Fibroblast of skin of right biceps (primary cell): ENCODE measurements at places on chromosomes 7 and 10.

DNA sequence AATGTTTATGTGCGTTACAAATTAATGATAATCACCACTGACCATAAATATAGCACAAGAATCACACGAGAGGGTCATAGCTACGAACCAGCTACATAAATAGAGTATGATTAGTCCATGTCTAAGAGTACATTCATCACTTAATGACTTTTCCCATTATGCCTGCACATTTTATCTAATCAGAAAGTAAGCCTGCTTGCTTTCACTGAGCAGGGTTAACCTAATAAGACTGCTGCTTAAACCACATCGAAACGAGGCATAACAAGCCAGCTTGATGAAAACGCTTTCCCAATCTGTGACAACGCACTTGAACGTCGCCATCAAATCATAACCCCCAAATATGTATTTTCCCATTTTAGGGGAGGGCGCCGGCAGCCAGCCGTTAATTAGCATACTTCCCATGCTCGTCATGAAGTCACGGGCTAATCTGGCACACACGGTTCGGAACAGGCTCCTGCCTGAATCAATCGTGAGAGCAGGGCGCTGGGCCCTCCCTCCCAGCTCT, 71.5 kb downstream of the EBF3 start:
- DNase-seq: no peak

- peak; percentile 66 for DNase-seq
Measured at GRCh38 chr7:91519241-91520158, 255.3 kb downstream of the FZD1 start.

DNA sequence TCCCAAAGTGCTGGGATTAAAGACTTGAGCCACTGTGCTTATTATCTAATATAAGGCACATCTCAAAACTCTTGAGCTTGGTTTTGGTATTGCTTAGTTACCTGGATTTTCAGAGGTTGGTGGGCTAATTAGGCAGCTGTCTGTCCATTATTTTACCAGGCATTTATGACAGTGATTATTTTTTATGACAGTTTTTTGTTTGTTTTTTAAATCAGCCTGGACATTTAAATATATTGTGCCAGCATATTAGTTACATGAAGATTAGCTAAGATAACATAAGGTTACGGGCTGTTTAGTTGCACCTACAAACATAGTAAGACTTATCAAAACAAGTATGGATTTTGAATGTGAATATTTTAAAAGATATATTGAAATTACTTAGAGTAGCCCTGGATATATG, 2.6 kb upstream of the ZRANB1 start:
- no peak for DNase-seq

DNA sequence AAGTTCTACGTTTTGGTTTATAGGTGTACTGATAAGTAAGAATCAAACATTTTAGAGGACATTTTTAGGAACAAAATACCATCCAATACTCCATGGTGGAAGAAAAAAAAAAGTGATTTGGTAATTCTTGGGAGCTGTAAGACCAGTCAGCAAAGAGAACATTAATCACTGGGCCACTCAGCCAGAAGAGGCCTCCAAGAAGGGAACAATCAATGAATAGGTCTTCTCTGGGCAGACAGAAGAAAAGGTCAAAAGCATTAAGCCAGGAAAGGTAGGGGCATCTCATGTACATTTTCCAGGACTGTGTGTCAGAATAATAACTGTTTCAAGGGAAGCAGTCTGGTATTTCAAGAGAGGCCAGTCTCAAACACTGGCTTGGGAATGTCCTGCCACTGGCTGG, 190.4 kb upstream of the AGK start:
- no peak for DNase-seq

- DNase-seq: no peak
Measured at GRCh38 chr7:55549457-55549856, 22.8 kb downstream of the VOPP1 start.

- DNase-seq: no peak
Measured at GRCh38 chr7:84780158-84781124, 406.4 kb downstream of the SEMA3D start.

- DNase-seq: no peak
Measured at GRCh38 chr7:36283181-36283580, 106.5 kb upstream of the ANLN start.

DNA sequence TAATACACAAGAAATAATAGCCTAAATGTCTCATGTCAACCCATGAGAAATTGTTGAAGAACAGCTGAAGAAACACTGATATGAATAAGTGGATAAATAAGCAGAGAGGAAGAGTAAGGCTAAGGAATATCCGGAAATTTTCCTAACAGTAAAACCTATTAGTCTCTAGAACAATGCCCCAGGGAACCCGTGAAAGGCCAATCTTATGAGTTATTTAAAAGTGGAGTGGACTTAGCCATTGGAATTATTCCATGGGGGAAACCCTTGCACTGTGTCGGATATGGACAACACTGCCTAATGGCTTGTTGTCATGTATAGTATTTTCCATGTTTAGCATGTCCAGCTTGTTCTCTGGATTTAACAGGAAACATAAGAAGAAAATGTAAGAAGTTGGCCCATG, 217.2 kb upstream of the PLXNA4 start:
- DNase-seq: no peak

DNA sequence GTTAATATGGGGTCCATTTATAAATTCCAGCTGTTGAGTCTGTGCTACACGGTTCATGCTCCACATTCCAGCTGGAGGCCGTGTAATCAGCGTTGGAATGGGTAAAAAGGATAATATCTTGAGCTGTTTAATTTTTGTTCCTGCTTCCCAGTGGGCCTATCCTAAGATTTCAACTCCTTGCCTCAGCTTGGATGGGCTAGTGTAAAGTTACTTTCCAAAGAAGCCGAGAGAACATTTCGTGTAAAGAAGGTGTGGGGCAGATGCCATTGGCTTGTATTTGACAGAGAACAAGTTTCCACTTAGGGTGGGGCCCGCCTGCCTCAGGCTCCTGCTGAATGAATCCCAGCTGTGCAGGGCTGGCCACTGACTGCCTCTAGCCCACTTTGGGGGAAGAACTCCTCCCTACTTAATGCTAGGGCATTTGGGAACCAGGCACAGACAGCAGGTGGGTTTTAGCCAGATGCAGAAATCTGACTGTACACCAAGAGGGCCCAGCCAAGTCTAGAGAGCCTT, 125.9 kb upstream of the LYZL2 start:
- DNase-seq: peak; percentile 53

GRCh38 chr7:1446620-1447032, 12.6 kb downstream of the MICALL2 start:
- DNase-seq: no peak

GRCh38 chr10:68900427-68901104, 549 bp upstream of the DDX50 start:
- no peak for DNase-seq

GRCh38 chr10:88507826-88508453, 75.2 kb downstream of the RNLS start:
- DNase-seq: no peak

- DNase-seq: no peak
Measured at GRCh38 chr10:70779088-70779487, 6.1 kb downstream of the TBATA start.

DNA sequence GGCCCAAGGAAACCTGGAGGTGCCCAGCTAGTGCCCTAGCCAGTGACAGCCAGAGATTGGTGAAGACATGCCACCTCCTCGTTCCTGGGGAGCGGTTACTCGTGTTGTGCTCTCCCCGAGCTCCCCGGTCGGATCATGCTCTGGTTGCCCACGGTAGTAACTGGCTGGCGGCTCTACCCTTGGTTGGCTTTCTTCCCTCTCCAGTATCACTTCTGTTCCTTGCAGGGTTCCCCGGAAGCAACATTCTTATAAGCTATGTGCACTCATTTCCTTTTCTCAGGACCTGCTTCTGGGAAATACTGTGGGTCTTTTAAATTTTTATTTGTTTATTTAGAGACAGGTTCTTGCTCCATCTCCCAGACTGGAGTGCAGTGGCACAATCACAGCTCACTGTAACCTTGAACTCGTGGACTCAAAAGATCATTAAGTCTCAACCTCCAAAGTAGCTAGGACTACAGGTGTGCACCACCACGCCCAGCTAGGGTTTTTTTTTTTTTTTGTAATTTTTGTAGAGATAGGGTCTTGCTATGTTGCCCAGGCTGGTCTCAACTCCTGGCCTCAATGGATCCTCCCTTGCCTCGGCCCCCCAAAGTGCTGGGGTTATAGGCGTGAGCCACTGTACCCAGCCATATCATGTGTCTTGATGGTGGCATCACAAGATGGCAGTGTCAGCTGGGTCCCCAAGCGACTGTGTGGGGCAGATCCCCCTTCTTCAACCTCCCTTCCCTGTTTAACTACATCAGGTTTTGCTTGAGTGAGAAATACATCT, 6.9 kb upstream of the CALHM1 start:
- no peak for DNase-seq

DNA sequence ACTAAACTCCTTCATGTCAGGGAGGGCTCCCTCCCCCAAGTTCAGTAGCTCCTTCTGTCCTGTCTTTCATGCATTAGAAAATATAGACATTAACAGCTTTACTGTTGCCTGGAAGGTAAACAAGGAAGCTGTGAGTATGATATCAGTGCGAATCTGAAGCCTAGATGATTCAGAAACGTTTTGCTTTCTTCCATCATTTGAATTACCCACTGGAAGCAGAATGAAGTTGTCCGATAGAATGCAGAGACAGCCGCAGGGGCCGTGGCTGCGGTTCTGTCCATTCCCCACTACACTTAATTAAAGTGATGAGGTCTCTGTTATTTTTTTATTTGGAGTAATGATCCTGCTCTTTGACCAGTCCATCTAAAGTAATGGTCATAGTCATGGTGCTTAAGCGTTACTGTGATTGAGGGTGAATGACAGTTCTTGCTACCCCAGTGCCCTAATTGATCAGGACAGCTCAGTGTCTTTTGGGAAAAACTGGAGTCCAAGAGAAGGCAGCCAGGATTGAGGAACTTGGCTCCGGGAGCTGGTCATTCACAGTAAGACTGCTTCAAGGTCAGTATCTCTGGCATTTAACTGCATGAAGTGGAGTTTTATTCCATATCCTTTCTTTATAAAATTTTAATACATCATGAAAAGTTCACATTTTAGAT, 69.9 kb downstream of the PTPRE start:
- DNase-seq: no peak

DNA sequence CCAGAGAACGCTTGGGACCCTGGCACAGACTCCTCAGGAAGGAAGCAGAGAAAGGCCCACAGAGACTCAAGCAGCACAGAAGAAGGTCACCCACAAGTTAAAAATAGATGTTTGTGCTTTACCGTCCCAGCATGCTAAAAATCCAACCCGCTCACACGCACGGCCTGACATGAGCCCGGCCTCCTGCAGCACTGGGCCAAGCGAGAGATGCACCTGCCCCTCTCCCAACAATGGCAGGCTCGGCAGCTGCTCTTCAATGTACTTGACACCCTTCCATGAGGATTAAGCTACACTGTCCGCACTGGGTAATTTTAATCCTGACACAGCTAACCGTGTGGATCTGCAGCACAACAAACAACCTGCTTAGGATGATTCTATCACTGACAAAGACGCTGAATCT, 9.3 kb downstream of the DIP2C start:
- no peak for DNase-seq

- no peak for DNase-seq
Measured at GRCh38 chr10:11608159-11609013, 3.1 kb downstream of the USP6NL start.

GRCh38 chr10:14579405-14579804, 195.3 kb downstream of the FAM107B start:
- no peak for DNase-seq

DNA sequence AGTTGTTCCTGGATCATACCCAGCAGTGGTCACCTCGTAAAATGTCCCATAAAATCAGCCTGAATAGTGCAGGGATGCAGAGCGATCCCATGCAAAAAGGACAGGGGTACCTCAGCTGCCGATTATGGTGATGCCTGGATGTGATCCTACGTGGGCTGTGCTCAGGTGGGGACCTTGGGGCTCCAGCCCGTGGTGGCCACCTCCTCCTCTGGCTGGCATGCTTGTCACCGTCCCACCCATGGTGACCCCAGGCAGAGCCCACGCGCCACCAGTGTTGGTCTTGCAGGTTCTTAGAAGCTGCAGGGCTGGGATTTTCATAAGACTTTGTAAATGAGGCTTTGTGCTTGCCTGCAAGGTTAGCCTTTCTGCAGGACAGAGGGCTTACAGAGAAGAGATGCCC, 97.2 kb downstream of the GLRX3 start:
- DNase-seq: no peak

- no peak for DNase-seq
Measured at GRCh38 chr10:59896191-59896590, 10.2 kb downstream of the CCDC6 start.

- DNase-seq: no peak
Measured at GRCh38 chr10:121374121-121374520, 224.1 kb downstream of the FGFR2 start.
